ENCODE measurements at places on chromosomes 2 and 18.

GRCh38 chr18:48868468-48869466 is 82.0 kb downstream of the SMAD7 start:
- peak; percentile 89 for DNase-seq

- DNase-seq = peak; percentile 39
Measured at GRCh38 chr2:66574701-66575624, 140.0 kb downstream of the MEIS1 start.

DNA sequence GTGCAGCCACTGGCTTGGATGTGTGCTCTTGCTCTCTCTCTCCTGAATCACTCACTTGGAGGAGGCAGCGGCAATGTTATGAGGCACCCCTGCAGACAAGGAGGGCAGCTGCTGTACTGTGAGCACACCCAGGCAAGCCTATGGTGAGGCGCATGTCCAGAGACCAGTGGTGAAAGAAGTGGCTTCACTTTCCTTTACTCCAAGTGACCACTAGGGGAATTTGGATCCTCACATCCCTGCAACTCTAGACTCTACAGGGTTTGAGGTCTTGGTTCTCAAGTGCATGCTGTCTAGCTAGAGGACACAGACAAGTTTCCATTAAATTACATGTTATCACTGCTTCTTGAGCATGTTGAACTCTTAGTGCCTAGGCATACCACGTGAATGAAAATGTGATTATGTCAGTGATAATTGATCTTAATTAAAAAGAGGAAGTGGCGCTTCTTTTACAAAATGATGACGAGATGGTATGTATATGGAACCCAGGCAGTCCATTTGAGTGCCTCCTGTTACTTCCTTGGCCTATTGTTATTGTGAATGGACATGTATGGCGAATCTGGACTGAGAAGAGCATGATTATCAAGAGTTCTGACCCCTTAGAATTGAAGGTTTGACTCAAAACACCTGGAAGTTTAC is 181.0 kb upstream of the CDH2 start:
- no peak for DNase-seq

- no peak for DNase-seq
Measured at GRCh38 chr2:20611077-20611843, 39.6 kb downstream of the HS1BP3 start.

DNA sequence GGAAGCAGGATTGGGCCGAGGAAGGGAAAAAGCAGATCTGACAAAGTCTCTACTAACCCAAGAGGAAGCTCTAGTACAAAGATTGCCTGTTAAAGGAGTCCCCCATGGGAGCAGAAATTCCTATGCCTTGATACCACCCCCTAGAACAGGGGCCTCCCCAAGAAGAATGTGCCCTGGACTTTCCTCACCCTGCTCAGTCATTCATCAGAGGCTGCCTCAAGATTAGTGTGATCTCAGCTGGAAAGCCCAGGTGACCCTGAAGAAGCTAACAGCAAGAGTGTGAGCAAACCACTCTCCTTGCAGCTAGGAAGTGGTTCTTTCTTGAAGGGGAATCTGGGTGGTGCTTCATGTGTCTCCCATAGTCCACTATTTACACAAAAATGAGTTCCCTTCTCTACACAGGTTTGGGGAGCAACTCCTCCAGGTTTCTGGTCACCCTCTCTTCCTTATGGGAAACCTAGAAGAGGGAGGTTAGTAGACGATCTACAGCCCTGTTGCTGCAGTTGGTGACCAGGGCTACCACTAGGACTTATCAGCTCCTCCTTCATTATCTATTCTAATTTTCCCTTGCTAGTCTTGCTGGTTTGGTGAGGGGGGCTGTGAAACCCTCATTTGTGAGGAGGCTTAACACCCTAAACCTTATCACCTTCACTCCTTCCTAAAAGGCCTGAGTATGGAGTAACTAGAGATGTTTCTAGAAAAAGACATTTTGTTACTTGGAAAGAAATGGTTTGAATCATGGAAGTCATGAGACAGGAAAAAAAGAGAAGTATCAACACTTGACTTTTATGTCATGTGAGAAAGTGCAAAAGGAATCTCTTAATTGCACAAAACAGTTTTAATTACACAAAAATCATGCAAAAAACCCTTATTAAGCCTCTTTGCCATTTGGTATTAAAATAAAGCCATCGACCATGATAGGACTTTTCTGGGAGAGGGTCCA is 2.9 kb upstream of the WDR7 start:
- DNase-seq = no peak

- DNase-seq = peak; percentile 63
Measured at GRCh38 chr2:119011162-119011909, 69.3 kb downstream of the MARCO start.

- DNase-seq = no peak
Measured at GRCh38 chr2:6951046-6951445, 33.8 kb downstream of the RNF144A start.

DNA sequence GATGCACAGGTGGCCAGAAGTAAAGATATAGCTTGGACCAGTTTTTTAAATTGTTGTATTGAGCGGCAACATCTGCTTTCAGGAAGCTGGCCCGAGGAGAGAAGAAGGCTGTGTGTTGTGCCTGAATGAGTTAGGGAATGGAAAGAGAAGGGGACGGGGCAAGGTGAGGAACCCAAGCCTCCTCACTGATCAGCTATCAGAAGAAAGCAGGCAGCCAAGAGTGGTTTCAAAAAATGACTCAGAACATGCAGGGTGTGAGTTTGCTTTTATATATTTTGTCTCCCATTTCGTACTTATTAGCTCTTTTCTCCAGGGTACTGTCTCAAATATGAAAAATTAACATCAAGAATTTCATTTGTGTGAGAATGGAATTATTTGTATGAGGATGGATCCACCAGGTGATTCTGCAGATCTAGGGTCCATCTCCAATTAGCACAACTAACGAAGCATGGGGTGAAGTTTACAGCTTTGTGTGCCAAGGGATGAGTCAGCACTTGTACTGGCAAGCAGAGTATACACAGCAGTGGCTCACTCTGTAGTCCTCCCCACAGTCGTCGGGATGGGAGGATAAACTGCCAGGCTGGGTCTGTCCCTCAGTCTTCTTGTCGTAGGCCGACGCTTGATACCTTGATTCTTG is 175.7 kb downstream of the PIEZO2 start:
- DNase-seq = no peak

- no peak for DNase-seq
Measured at GRCh38 chr2:100623033-100623715, 60.4 kb downstream of the PDCL3 start.

- DNase-seq = peak; percentile 30
Measured at GRCh38 chr2:204177977-204178522, 241.5 kb downstream of the ICOS start.

DNA sequence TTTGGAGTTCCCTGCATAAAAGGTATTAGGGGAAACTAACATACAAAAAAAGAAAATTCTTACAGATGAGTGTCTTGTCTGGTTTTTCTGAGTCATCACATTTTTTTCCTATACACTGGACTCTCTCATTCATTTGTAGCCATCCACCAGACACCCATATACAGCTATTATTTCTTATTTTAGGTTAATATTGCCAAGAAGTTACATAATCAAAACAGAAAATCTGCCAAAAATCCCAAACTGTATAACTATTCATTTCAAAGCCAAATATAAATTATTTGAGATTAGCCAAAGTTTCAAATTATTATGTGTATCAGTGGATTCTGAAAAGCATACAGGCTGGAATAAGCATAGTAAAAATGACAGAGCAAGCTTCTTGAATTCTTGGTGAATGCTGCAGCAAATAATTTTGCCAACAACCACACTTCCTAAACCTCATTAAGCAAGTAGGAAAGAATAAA is 191.2 kb downstream of the NCKAP5 start:
- no peak for DNase-seq

- DNase-seq = no peak
Measured at GRCh38 chr2:47487498-47487875, 84.5 kb downstream of the MSH2 start.

DNA sequence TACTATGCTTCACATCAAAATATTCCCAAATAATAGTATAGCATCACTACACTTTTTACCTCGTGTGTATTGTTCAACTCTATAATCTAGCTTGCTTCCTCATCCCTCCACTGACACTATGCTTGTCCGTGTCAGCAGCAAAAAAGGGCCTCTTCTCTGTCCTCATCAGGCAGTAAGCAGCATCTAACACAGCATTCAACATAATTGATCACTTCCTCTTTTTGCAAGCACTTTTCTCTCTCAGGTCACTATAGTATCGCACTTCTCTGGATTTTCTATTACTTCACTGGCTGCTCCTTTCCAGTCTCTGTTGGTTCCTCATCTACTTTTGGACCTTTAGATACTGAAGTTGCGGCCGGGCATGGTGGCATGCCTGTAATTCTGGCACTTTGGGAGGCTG is 64.9 kb upstream of the ZSWIM2 start:
- peak; percentile 38 for DNase-seq

DNA sequence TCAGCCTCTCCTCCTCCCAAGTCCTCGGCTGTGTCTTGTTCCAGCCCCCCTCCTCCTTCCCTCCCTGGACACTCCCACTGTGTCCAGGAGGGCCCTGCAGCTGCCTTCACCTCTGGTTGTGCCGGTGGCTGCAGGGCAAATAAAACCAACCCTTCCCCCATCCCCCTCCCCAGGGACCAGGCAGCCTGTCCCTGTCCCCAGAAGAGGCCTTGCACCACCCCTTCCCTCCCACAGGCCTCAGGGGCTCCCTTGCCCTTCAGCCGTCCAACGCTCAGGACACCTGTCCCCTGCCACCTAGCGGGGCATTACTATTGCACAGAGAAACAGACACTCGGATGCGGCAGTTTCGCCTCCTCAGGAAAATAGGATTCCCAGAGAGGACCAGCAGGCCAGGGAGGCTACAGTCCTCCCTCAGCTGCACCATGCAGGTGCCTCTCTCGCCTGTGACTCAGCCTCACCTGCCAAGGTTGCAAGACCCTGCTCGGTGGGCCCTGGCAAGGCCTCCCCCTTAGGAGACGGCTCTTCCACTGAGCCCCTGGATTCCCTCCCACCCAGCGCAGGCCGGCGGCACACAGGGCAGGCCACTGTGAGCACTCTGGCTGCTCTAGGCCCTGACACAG is 5.5 kb upstream of the GPC1 start:
- DNase-seq = no peak

DNA sequence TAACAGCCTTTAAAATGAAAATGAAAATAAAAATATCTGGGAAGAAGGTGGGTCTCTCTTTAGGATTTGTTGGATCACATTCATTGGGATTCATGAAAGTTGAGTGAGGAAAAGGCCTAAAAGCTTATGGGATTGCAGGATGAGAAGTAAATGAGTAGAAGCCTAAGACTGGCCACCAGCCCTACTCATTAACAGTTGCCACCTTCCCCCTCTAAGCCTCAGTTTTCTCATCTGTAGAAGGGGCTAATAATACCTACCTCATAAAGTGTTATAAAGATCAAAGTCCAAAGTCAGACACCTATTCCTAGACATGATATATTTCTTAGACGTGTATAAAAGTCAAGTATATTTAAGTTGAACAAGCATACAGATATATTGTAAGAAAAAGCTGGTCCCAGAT is 23.8 kb downstream of the RDH14 start:
- DNase-seq = no peak

DNA sequence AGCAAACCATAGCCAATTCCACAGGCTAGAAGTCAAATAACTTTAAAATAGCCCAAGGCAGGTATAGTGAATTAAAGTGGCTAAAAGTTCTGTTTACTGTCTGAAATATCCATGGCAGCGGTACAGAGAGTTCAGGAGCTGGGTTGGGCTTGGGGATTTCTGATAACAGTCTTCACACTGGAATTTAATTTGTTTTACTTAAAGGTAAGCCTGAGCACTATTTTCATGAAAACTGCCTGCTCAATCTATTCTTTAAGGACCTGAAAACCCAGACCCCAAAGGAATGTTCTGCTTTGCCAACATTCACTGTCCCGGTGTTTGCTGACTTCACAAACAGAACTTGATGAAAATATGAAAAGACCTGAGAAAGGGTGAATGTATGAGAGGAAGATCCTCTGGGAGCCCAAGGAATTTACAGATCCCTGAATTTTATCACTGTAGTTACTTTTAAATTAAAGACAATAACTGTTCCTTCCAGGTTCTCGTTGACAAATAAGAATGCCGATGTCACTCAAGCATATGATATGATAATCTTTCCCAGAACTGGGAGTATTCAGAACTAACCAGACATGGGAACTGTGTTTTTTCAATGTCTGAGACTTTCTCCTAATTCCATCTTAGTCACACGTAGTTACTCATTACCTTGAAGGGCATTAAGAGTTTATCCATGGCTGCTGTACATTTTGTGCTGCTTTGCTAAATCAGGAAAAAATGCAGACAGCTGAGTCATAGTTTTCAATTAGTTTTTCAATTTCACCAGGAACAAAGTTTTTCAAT is 28.3 kb upstream of the ITGB6 start:
- no peak for DNase-seq

- DNase-seq = no peak
Measured at GRCh38 chr2:12304564-12305171, 412.1 kb upstream of the TRIB2 start.

GRCh38 chr2:144983107-144983506 is 463.2 kb upstream of the ZEB2 start:
- DNase-seq = no peak

DNA sequence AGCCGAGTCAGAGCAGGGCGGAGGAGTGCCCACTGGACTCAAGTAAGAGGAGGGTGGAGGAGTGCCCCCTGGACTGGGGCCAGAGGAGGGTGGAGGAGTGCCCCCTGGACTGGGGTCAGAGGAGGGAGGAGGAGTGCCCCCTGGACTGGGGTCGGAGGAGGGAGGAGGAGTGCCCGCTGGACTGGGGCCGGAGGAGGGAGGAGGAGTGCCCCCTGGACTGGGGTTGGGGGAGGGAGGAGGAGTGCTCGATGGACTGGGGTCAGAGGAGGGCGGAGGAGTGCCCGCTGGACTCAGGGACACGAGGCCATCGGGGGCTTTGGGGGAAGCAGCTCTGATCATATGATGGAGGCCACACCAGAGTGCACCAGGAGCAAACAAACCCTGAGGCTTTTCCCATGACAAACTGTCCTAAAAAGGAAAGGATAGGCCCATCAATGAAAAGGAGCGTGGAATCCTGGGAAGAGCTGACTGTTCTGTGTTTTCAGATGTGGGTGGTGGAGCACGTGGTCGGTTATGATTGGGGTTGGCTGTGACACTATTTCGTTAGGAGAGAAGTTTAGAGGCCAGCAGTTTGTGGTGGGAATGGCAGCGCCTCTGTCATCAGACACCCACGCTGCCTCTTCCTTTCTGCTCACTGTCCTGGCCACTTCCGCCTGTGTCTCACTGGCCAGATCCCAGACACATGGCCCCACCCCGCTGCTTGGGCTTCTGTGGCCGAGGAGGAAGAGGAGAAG is 24.5 kb upstream of the HPCAL1 start:
- no peak for DNase-seq

DNA sequence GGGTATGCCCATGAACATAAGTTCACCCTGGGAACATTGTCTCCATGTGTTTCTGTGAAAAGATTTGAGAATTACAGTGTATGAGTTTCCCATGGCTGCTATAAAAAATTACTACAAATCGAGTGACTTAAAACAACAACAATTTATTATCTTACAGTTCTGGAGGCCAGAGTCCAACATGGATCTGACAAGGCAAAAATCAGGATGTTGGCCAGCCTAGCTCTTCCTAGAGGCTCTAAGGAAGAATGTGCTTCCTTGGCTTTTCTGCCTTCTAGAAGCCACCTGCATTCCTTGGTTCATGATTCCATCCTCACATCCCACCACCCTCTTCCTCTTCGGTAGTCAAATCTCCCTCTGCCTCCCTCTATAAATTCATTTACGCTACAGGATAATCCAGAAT is 38.6 kb downstream of the FAM124B start:
- DNase-seq = no peak

GRCh38 chr2:2698182-2699120 is 367.4 kb upstream of the MYT1L start:
- no peak for DNase-seq
